NCI-H82 (cell line): ENCODE measurements at places on chromosomes 5 and 9.

DNA sequence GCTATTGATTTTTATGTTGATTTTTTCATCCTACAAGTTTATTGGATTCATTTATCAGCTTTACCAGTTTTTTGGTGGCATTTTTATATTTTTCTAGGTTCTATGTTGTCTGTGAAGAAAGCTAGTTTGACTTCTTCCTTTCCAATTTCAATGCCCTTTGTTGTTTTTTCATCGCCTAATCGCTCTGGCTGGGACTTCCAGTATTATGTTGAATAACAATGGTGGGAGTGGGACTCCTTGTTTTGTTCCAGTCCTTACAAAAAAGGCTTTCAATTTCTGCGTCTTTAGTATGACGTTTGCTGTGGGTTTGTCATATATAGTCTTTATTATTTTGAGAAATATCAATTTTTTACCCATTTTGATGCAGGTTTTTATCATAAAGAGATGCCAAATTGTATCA is 175.6 kb upstream of the CCNH start:
- no peak for DNase-seq

GRCh38 chr9:98596486-98596885 is 112.2 kb downstream of the GABBR2 start:
- no peak for DNase-seq

- DNase-seq, result peak; percentile 16
Measured at GRCh38 chr5:6475626-6476312, 27.1 kb downstream of the UBE2QL1 start.

- no peak for DNase-seq
Measured at GRCh38 chr9:111842313-111842712, 47.6 kb upstream of the SHOC1 start.

GRCh38 chr9:129245276-129245675 is 67.2 kb upstream of the IER5L start:
- DNase-seq, result no peak

GRCh38 chr5:57466544-57466943 is 16.1 kb downstream of the ACTBL2 start:
- peak; percentile 6 for DNase-seq

GRCh38 chr9:20320921-20321320 is 301.4 kb downstream of the MLLT3 start:
- DNase-seq, result peak; percentile 16

- no peak for DNase-seq
Measured at GRCh38 chr5:180801596-180802324, 846 bp downstream of the MGAT1 start.
